BJ (cell line): ENCODE measurements at places on chromosomes 3 and 15.

- no peak for DNase-seq
Observed at GRCh38 chr3:24857945-24858344, 363.3 kb upstream of the THRB start.

DNA sequence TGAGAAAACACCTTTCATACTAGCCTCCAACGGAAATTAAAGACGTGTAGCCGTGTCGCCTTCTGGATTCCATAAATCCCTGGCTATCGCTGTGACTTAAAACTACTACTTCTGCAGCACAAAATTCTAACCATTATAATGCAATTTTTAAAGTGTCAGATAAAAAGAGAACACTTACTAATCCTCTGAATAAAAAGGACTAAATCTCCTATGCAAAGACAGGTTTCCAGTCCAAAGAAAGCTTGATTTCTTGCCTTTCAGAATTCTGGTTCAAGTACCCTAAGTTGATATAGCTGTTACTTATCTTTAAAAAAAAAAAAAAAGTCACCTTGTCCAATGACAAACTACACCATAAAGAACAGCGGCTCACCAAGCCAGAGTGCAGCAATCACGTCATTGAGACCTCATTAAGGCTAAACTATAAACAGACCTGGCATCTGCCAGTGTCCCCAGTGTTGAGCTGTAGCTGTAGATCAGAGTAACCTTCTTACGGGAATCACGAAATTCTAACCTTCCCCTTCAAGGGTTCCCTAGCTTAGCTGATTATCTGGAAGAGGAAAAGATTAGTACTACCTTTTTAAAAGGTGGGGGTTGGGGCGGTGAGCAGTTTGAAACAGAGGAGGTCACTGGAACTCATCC is 2.2 kb downstream of the ABCC5 start:
- no peak for DNase-seq

DNA sequence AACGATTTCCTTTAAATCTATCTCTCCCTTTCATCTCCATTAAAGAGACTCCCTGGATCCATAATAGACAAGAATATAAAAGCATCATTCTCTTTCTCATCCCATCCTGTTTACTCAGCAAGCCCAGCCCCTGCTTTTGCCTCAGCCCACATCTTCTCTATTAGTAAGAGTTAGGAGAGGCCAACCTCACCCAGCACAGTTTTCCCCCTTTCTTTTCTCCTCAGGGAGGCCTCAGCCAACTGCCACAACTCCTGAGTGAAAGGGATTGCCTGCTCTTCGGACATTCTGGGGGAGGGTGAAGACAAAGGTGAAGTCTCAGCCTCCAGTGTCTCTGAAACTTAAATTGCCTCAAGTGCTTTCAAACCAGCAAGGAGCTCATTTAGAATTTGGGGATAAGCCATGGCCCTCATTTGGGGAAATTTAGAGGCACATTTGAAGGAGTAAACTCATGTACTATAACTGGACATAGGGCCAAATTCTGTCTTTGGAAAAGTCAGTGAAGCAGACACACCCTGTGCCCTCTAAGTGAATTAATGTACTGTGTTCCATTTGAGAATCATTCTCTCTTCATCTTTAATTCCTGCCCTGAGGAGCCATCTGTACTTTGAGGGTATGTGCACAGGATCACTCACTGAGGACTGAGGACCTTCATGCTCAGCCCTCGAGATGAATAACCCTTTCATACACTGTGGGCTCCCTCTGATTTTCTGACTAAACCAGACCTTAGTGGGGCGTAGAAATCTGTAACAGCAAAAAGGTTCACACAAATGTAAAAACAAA is 82.5 kb downstream of the SOX2 start:
- DNase-seq = no peak

DNA sequence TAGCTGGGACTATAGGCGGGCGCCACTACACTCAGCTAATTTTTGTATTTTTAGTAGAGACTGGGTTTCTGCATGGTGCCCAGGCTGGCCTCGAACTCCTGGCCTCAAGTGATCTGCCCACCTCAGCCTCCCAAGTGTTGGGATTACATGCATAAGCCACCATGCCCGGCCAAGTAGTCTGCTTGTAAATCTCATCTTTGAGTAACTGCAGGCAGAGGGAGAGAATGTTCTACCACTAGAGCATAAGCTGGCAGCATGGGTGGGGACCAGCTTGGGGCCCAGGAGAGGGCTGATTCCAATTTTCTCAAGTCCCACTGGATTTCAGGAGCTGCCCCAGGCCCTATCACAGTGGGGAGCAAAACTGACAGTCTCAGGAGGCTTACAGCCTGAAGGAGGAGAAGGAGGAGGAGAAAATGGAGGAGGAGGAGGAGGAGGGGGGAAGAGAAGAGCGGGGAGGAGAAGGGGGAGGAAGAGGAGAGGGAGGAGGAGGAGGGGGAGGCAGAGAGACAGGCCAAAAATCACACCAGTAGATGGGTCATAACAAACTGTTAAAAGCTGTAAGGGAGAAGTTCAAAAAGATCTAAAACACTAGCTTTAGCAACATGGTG is 229.1 kb upstream of the IGF1R start:
- DNase-seq = no peak

DNA sequence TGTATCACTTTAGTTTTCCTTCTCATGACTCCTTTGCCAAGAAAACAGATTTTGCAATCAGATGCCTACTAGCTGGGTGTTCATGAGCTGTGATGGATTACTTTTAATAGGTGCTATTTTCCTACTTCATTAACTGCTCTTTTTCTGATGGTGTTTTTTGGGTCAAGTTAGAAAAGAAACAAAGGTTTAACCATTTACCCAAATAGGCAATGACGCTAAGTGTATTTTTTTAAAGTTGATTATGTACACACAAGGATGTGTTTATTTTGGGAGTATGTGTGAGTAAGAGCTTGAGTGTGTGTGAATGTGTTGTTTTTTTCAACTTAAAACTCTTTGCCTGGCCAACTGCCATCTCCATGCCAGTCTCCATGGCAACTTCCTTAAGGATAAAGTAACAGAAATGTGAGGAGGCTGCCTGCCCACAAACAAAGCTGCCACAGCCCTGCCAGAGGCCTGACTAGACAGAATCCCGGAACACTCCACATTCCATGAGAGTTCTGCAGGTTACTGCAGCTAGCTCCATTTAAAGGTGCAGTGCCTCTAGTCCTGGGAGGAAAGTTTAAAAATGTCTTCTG is 215.6 kb upstream of the RBMS3 start:
- DNase-seq = peak; percentile 98

- DNase-seq = no peak
Observed at GRCh38 chr3:99637016-99637367, 1.4 kb upstream of the COL8A1 start.
